CD4-positive, alpha-beta memory T cell (primary cell): ENCODE measurements at places on chromosomes 6 and 20.

DNA sequence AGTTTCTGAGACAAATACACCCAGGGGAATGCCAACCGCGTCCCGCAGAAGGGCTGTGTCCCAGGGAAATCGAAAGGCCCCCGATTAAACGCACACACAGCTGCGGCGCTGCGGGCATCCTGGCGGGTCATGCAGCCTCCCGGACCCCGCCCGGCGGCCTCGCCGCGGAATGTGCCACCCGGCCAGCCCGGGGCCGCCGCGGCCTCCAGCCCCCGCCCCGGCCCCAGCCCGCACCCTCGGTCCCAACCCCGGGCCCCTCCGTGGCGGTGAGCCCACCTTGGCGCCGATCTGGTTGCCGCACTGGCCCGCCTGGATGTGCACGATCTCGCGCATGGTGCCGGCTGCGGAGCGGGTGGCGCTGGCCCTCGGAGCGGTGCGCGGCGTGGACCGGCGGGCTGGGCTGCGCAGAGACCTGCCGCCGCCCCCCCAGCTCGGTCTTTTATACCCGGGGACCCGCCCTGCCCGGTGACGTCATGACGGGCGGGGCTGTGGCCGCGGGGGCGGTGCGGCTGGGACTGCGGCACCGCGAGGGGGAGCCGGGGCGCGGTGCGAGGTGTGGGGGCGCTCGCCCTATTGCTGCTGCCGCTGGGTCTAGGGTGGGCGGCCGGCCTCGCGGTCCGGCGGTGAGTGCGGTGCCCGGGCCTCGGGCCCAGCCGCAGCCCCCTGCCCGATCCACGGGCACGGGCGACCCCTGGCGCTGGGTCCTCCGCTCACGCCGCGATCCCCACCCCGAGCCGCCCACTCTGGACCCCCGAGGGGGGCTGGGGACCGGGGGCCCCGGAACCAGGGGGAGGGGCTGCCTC, at the start of gene TUBB2A:
Gene TUBB2A (minus strand): TSS at position 414 of the 803 bp plus-strand sequence. CDS start 81 bp downstream, at position 333.
- DNase-seq: peak; percentile 89

- DNase-seq: no peak
These were observed at the start of gene CST3 for GRCh38 chr20:23637282-23638221. Gene CST3, minus strand, starts transcription at chr20:23637955. Its CDS starts 93 bp downstream, at chr20:23637862.

- peak; percentile 63 for DNase-seq
These were observed 45.0 kb downstream of the SLC23A2 start for GRCh38 chr20:4956200-4956810.

DNA sequence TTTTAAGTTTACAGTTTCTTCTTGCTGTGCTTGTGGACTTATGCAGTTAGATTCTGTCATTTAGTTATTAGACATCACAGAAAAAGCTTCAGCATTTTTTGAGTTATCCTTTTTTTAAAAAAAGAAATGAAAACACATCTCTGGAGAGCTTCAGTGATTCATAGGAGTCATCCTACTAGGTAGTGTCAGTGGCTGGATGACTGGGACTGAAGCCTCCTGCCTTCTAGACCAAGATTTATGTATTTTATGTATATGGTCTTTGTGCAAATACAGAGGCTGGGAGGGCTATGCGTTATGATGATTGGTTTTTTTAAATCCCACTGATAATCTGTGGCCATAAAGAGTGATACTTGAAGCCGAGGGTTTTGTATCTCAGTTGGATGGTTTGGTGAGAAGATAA, 125.9 kb upstream of the JAG1 start:
- no peak for DNase-seq

DNA sequence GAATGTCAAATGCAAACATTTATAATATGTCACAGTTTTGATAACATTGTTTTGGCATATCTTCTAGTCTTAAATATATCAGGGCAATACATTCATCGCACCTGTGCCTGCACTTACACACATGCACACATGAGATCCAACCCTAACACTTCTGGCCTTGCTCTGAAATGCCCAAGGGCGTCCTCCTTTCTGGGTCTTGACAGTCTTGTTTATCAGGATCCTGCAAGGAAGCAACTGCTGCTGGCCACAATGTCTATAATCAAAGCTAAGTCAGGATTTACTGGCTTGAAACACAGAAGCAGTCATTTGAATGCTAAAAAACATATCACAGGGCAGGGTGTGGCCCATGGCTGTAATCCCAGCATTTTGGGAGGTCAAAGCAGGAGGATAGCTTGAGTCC, 32.9 kb upstream of the FAM50B start:
- DNase-seq: no peak

DNA sequence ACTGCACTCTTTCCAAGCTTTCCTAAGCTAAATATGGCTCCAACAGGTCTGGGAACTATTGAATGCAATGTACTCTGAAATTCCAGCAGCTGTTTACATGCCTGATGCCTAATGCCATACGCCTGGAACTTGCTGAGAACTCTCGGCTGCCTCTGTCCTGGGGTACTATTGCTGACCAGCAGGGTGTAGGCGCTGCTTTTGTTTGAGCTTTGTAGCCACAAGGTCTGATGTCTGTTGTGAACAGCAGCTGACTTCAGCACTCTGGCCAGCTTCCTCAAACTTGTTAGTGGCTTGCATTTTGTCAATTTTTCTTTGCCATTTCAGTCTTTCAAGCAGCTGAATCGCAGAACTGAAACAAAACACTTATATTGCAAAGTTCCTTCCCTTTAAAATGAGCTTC, 26.7 kb downstream of the SAYSD1 start:
- no peak for DNase-seq
